ENCODE measurements at places on chromosomes 5 and 9. TPM values are rescaled to one million over a fixed set of nuclear protein-coding genes. Genes with fewer than 3 reads are reported as not detected.

DNA sequence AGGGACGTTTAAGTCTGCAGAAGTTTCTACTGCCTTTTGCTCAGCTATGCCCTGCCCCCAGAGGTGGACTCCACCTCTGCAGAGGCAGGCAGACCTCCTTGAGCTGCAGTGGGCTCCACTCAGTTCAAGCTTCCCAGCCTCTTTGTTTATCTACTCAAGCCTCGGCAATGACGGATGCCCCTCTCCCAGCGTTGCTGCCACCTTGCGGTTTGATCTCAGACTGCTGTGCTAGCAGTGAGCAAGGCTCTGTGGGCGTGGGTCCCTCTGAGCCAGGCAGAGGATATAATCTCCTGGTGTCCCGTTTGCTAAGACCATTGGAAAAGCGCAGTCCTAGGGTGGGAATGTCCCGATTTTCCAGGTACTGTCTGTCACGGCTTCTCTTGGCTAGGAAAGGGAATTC lies 2188.5 kb upstream of the WWC1 start:
- no peaks in the 10 kb centered on the region for H3K36me3 ChIP-seq
- DNase-seq = no peak
- H3K4me3 ChIP-seq = no peak overlapping the region
- H3K27me3 ChIP-seq = no peaks in the 10 kb centered on the region
- no peak overlapping the region for H3K27ac ChIP-seq

DNA sequence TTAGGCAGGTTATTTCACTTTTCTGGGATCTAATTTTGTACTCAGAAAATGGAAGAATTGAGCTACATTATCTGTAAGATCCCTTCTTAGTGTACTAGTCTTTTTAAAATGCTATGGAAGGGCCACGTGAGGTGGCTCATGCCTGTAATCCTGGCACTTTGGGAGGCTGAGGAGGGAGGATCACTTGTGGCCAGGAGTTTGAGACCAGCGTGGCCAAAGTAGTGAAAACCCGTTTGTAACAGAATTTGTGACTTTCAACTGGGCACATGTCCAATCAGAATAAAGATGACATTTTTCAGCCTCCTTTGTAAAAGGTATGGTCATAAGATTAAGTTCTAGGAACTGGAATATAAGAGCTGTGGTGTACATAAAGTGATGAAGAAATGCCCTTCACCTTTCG lies 3.1 kb upstream of the RAB3C start:
- no peak overlapping the region for H3K27ac ChIP-seq
- no peak overlapping the region for H3K4me3 ChIP-seq
- no peaks in the 10 kb centered on the region for H3K27me3 ChIP-seq
- H3K4me1 ChIP-seq = no peaks in the 10 kb centered on the region

DNA sequence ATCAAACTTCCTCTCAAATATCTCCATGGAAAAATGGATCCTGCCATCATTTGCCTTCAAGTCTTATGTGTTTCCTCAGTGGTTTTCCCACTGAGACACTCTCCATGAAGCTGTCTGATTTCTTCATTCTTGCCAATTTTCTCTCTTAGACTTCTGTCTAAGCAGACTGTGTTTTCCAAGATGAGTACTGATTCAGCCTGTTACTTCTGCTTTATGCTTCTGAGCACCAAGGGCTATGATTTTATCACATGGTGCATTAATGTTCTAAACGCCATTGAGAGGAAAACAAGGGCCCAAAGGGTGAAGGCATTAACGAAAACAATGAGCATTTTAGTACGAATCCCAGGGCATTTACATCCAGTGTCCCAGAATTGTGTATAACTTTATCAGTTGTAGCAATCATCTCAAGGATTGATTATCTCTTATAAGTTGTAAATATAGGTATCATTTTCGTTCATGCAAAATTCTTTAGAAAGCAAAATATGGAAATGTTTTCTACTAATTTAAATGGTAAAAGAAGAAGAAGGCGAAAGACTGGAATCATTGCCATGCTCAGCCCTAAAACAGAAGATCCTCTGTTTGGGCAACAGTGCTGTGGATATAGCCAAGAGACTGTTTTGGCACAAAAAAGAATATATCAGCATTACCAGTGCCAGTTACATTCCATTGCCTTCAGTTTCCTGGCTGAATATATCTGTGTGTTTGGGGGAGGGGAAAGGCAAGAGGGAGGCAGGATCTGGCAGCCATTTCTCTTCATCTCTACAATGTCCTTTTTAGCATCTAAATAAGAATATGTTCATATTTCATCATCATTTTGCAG lies 537.6 kb downstream of the ANXA1 start:
- no peak for DNase-seq
- no peaks in the 10 kb centered on the region for H3K36me3 ChIP-seq
- H3K4me1 ChIP-seq = no peaks in the 10 kb centered on the region
- no peak overlapping the region for H3K27ac ChIP-seq
- H3K27me3 ChIP-seq = no peaks in the 10 kb centered on the region

- H3K36me3 ChIP-seq = no peaks in the 10 kb centered on the region
- H3K4me3 ChIP-seq = no peak overlapping the region
- no peaks in the 10 kb centered on the region for H3K4me1 ChIP-seq
- DNase-seq = no peak
These were observed 159.1 kb downstream of the HTR1A start for GRCh38 chr5:63803165-63803564.

DNA sequence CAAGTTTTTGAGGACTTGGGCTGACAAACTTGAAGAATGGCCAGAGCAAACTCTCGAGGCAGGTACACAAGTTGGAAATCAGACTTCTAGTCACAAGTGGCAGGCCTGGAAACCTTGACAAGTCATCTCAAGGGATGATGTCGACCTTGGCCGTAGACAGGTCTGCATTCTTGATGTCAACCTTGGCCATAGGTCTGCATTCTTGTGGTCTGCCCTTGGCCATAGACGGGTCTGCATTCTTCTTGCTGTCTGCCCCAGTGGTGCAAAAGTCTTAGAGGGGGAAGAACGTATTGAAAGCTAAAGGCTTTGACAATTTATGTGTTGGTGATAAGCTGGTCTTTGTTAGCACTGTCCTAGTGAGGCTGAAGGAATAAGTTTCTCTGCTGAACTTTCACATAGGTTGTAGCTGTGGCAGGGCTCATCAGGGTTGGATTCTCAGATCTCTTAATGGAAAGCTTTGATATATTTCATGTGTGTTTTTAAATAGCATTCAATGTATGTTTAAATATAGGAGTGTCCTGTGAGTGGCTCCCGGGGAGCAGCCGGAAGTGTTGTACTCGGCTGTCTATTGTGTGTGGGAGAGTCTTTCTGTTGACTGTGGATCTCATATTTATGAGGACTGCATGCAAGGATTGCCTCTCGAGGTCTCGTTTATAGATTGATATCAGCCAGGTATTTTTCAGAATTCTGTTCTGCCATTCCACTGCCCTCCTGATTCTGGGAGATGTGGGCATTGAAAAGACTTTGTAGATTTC lies 27.0 kb downstream of the SUB1 start:
- H3K27me3 ChIP-seq = no peaks in the 10 kb centered on the region
- peaks cover 3% of the 10 kb centered on the region for H3K4me1 ChIP-seq
- DNase-seq = peak; percentile 20
- H3K4me3 ChIP-seq = no peak overlapping the region
- no peak overlapping the region for H3K27ac ChIP-seq

GRCh38 chr9:127214421-127215267 lies 49.9 kb upstream of the GARNL3 start:
- no peak overlapping the region for H3K4me3 ChIP-seq
- peak; percentile 89 for DNase-seq

GRCh38 chr5:33810491-33811120 lies 81.2 kb downstream of the ADAMTS12 start:
- DNase-seq = peak; percentile 50
- no peak overlapping the region for H3K27ac ChIP-seq
- no peak overlapping the region for H3K4me3 ChIP-seq
- no peaks in the 10 kb centered on the region for H3K27me3 ChIP-seq
- H3K4me1 ChIP-seq = peaks cover 21% of the 10 kb centered on the region

The ACSL6 gene
- polyA plus RNA-seq = not detected

The SLC6A18 gene
- not detected for polyA plus RNA-seq

The ADAM19 gene
- 49.2 TPM for polyA plus RNA-seq

Data from IMR-90 (cell line).